ENCODE measurements at places on chromosomes 3 and 15.

- DNase-seq, result peak; percentile 25
These were observed 928 bp downstream of the CEP97 start for GRCh38 chr3:101725194-101725889.

DNA sequence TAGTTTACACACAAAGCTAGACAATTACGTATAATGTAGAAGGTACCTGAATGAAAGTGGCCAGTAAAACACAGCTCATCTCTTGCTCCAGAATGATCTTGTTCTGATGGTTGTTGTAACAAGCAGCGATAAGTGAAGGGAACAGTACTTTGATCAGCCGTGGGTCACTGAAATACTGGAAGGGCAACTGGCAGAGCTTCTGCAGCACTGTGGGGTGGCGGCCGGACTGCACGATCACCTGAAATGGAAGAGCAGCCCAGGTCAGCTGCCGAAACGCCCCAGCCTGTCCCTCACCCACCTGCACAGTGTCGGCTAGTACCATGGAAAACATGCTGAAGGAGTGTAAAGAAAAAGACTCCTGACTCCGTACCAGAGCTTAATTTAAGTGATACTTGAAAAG lies 17.3 kb downstream of the ISL2 start:
- DNase-seq, result no peak

DNA sequence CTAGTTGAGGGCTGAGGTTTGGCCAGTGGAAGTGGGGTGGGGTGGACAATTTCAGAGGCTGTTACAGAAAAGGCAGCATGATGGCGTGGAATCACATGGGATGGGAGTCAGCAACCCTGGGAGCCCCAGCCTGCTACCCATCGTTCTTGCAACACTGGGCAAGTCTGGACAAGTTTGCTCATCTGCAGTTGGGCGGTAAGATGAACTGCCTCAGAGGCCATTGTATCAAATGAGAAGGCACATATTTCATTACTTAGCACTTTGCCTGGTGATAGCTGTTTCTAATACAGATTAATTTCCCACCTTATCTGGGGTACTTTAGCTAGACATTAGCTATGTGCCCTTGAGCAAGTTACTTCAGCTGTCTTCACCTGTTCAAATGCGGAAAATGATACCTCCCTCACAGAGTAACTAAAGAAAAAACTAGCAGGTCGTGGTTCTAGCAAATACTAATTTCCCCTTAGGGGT lies 248.9 kb downstream of the THSD4 start:
- peak; percentile 28 for DNase-seq

DNA sequence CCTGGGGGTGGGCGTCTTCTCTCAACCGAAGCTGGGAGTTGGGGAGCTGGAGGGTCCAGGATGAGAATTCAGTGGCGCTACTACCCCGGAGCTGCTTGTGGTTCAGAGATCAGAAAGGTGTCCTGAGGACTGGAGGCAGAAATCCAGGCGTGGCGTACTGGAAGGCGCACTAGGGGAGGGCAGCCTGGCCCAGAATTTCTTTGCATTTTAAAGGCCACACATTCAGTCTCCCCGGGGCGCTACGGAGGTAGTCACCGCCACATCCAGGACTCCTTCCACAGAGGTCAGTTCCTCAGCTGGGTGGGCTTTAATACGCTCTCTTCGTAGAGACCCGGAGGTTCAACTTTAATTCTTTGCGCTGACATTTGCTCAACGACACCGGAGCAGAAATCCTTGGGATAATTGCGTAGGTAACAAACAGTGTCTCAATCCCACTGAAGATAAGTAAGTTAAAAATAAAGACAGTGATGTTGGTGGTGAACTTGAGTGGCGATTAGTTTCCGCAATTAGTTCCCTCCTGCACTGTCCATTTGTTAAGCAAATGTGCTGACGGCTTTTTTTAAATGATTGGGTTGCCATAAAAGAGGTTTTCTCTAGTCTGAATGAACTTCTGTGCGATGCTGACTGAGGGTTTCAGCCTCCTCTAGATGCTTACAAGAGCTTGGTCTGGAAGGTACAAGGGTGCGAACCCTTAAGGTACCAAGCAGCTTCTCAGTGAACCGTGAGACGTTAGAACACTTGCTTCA lies 535 bp downstream of the MCTP2 start:
- DNase-seq, result no peak

GRCh38 chr3:152413240-152413639 lies 144.5 kb downstream of the MBNL1 start:
- DNase-seq, result peak; percentile 23

- no peak for DNase-seq
These were observed 103.0 kb downstream of the ISL2 start for GRCh38 chr15:76439542-76439941.

GRCh38 chr3:50542177-50543034 lies 25.1 kb downstream of the C3orf18 start:
- peak; percentile 54 for DNase-seq

Measured in fibroblast of mammary gland (primary cell).